Activated CD4-positive, alpha-beta T cell treated with anti-CD3 and anti-CD28 coated beads for 48 hours (primary cell): ENCODE measurements at places on chromosomes 6 and 20.

DNA sequence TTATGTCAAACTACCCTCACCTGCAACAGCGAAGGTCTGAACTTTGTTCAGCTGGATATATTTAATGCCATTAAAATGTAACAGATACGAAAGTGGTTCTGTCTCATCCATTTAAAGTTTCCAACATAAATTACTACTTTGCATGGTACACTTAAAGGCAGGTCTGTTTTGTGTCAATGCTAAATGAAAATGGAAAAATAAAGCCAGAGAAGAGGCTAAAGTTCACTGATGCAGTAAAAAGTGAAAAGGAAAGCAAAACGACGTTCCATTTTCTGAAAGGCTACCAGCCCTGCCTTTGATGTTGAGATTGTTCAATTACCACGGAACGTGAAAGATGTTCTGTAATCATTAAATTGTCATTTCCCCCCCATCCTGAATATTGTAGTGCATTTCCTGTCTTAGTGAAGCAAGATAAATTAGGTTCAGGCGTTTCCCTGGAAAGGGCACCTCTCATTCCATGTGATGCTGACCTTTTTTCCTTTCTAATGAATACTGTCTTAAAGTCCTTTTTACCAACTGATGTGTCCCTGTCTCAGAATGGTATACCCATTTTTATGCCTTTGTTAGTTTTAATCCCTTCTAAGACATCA is 334.7 kb upstream of the JAG1 start:
- no peak for DNase-seq

DNA sequence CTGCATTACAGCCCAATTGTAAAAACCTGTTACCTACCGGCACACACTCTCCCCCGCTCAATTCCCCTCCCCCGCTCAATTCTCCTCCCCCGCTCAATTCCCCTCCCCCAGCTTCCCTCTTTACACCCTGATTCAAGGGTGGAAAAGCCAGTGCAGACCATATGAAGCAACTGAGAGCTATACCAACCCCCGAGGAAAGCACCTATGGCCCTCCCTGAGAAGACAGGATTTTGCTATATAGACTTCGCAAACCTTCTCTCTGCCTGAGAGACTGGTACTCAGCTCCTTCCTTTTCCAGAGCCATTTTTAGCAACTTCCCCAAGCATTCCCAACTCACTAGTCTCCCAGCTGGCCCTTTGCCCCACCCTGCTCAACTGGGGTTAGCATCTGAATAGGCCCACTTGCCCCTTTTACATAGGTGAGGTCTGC is 7.6 kb downstream of the GNAS-AS1 start:
- DNase-seq, result no peak

- DNase-seq, result no peak
Measured at GRCh38 chr6:20024316-20024673, 187.1 kb downstream of the ID4 start.

- peak; percentile 76 for DNase-seq
Measured at GRCh38 chr6:27865850-27866356, 46.3 kb downstream of the OR2B2 start.

DNA sequence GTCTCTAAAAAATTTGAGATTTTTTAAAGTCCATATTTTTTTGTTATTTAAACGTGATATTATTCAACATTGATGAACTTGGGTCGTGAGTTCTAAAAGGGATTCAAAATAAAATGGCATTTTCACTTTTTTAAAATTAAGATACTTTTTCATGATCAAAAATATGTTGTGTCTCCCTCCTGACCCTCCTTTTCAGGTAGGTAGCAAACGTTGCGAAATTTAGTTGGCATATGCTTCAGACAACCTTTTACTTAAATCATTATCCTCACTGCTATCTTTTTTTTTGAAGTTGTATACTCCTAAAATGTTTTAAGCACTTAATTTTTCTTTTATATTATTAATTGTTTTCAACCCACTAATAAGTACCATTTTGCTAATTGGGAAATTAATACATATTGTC is 133.5 kb downstream of the ARHGAP18 start:
- no peak for DNase-seq

DNA sequence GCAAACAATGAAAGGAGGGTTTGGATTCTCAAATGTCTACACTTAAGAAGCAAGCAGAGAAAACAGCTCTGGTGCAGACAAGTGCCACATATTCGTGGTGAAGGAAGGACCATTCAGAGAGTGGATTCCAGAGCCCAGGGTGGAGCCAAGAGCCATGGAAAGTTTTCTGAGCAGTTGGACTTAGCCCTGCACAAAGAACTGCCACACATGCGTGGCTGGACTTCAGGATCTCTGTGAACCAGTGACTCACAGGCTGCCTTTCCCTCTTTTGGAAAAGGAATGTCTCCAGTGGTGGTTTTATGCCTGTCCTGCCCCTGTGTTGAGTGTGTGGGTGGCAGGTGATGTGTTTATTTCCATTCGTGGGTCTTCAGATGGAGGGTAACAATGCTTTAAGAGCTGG is 489.5 kb downstream of the CDH26 start:
- DNase-seq, result no peak

- DNase-seq, result peak; percentile 19
Measured at GRCh38 chr6:12490351-12490903, 200.3 kb downstream of the EDN1 start.

DNA sequence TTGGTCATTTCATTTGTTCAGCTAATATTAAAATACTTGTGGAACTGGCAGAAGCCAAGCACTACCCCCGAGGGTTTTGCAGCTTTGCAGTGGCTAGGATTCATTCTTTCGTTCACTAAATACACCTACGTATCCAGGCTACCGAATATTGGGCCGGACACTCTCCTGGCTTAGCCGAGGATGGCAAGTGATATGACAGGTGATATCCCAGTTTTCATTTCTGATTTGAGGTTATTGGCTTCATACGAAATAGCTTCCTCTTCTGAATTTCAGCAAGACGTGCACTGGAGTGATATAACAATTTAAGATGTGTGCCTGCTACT is 536 bp upstream of the MTFR2 start:
- no peak for DNase-seq

DNA sequence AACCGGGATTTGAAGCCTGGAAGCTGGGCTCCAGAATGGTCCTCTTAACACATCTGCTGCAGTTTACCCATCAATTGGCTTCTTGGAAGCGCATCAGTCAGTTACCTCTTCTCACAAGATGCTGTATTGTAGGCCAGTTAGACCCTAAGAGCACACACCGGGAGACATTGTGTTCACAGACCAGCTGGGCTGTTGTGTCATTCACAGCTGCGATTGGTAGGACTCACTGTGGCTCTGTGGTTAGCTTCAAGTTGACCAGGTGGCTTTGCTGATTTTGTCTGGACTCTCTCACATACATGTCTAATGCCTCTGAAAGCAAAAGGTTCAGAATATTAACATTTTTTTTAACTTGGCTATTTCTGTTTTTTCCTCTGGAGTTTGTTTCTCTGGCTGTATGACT is 64.8 kb downstream of the SNX9 start:
- no peak for DNase-seq

DNA sequence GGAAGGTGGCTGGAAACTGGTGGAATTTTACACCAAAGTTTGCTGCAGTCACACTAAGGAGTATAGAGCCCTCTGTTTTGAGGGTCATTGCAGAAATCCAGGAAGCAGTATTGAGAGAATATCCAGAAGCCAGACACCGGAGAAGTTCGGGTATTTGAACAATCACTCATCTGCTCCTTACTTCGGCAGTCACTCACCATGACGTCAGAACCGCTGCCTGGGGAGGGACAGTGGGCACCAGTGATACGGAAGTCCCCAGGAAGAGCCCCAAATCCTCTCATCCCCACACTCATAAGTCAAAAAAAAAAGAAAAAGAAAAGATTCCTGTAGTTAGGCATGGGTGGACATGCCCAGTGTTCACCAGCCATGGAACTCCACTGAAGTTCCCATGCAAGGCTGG is 4.0 kb downstream of the LY6G5C start:
- DNase-seq, result no peak

- no peak for DNase-seq
Measured at GRCh38 chr6:7132398-7133035, 24.8 kb downstream of the RREB1 start.

DNA sequence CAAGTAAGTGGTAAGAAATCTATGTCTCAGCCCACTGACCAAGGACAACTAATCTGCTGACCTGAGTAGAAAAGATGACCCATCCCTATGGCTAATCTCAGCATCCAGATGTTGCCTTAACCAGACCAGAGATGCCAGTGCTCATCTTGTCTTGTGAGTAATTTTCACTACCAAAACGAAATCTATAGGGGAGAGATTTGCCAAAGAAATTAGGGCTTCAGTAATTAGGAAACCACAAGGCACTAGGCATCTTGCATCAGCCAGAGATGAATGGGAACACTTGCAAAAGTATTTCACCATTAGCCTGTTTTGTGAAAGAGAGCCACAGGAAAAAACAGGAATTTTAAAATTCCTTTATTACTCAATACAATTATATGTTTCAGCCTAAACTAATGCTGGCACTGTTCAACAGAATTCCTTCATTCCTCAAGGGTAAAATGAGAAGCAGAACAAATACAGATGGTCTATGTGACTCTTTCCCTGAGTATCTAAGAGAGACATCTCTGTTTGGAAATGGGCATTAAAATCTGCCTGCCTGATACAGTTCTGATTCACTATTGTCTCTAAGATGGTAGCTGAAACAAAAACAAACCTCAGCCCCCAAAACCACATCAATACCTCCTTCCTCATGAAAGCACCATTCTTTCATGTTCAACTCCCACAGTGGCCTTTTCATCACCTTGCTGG is 87.8 kb downstream of the GMDS start:
- peak; percentile 15 for DNase-seq

- no peak for DNase-seq
Measured at GRCh38 chr6:40755046-40755681, 168.0 kb upstream of the LRFN2 start.

GRCh38 chr6:159214281-159214680 is 45.1 kb downstream of the FNDC1 start:
- no peak for DNase-seq

DNA sequence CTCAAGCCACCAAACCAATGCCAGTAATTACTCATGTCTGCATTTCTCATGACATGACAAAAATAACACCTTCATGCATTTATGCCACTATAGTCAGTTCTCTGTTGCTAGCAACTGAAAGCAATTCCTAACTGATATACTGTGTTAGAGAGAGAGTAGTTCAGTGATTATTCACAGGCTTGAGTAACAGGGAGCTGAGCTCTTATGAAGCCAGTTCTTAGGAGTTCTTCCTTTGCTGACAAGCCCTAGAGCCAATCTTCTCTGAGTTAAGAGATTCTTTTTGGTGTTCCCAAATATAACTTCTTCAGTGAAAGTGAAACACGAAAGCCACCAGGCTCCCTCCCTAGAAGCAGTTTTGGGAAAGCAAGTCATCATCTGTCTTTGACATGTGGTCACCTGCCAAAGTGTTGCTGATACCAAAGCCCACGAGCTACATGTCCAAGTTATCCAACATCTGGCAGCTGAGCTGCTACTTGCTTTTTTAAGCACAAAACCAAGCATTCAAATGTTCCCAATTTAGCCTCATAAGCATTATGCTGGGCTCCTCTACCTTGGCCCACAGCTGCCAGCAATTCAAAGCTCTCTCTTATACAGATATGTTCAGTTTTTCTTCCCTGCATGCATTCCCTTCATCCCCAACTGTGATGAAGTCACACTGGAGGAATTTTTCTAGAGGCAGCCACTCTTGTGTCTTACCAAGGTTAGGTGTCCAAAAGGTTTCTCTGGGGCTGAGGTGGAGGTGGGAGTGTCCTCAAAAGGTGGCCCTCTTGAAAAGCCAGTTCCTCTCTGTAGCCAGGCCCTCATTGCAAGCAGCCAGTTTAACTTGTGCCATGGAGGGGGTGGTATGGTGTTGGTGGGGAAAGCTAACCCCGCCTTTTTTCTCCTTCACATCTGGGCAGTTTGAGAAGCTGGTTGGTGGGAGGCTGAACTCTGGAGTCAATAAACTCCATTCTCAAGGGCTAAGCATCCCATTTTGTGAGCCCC is 92.7 kb upstream of the ARMC2 start:
- no peak for DNase-seq

DNA sequence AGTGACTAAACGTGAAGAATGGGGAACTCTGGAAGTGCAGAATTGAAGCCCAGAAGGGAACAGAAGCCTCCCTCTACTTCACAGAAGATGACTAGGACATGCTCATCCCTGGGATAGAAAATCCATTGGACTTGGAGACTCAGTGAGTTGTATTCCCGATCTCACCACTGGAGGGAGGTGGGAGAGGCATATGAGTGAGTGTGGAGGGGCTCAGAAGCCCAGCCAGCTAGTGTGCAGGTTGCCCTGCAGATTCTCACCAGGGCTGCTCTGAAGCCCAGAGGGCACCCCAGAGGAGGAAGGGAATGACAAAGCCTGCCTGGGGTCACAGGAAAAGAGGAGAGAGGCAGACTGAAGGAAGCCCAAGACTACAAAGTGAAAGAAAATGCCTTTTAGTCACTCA is 42.1 kb upstream of the HLA-E start:
- no peak for DNase-seq

GRCh38 chr6:140011537-140011936 is 637.1 kb upstream of the CITED2 start:
- no peak for DNase-seq

GRCh38 chr20:61644378-61645076 is 392.5 kb downstream of the CDH4 start:
- no peak for DNase-seq

- DNase-seq, result no peak
Measured at GRCh38 chr6:18160911-18161310, 5.7 kb downstream of the KDM1B start.

GRCh38 chr6:116050737-116051136 is 10.0 kb downstream of the FRK start:
- no peak for DNase-seq

- DNase-seq, result no peak
Measured at GRCh38 chr20:50032955-50033666, 50.3 kb downstream of the SNAI1 start.

- DNase-seq, result no peak
Measured at GRCh38 chr20:20010639-20011500, 6.3 kb upstream of the NAA20 start.

DNA sequence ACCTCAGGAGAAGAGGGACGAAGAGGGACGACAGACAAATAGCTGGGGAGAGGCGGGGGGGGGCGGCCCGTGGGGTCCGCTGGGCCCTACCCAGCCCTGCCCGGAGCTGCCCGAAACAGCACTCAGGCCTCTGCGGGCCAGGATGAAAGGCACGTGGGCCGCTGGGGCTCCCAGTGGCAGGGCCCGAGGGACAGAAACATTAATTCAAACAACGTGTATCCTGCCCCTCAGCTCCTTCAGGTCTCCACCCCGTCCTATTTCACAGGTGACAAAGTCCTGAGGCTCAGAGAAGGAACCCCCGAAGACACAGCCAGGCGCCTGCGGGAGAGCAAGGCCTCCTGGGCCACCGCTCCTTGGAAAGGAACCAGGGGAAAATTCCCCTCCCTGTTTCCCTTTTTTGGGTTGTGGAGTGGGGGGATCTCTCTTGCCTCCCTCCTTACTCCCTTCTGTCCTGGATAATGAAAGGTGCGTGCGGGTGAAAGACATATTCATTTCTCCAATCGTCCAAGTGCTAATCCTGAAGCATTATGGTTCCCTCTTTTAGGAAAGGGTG is 93.3 kb downstream of the RNASET2 start:
- DNase-seq, result no peak

- no peak for DNase-seq
Measured at GRCh38 chr20:24993337-24994185, 1.0 kb upstream of the APMAP start.

GRCh38 chr20:41694796-41695195 is 76.6 kb upstream of the CHD6 start:
- no peak for DNase-seq
